Activated naive CD8-positive, alpha-beta T cell treated with anti-CD3 and anti-CD28 coated beads for 36 hours (primary cell): ENCODE measurements at places on chromosomes 12 and 14.

- DNase-seq, result no peak
These were observed 74.2 kb upstream of the SCAF11 start for GRCh38 chr12:46064548-46064947.

DNA sequence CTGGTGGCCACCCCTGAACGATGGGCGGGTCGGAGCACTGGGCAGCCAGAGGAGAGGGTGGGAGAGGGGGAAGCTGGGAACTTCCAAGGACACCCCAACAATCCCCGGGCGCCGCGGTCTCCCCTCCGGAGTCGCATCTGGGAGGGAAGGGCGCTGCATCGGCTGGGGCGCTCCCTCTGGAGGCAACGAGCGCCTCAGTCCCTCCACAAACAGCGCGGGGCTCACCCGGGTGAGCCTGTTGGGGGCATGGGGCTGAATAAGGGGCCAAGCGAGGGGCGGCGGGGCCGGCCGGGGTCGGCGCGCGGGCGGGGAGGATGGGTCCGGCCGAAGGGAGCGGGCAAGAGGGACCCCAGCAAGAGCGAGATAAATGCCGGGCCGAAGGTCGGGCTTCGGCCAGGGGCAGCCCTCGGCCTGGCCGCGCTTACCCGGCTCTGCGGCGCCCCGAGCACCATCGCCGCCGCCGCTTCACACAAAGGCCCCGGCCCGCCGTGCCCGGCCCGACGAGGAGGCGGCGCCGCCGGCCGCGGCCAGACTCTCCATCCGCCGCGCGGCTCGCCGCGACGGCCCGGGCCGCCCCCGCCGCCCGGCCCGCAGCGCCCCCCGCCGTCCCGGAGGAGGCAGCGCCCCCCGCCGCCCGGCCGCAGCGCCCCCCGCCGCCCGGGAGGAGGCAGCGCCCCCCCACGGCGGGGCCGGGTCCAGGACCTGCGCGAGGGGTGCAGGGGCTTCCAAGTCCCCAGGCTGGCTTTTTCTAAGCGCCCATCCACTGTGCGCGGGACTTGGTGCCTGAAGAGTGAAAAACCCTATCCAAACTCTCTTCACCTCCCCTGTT lies at the start of gene ZBTB39:
Gene ZBTB39, minus strand, starts transcription at position 567 of the 829 bp plus-strand sequence. CDS start 1,629 bp downstream, outside the sequence.
- peak; percentile 83 for DNase-seq

DNA sequence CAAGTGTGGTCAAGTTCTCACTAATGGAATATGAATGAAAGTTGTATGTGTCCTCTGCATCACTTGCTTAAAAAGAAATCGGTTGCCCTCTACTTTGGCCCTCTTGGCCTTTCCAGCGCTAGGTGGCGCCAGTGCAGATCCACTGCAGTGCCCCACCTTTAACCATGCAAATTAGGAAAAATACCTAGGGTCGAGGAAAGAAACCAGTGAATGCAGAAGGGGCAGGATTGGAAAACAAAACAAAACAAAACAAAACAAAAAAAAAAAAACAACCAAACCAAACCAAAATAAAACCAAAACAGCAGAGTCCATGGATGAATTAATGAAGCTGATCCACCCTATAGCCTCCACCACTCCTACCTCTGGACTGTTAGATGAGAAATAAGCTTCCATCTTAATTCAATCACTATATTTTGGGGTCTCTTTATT lies 12.9 kb upstream of the NEMF start:
- DNase-seq, result peak; percentile 77

DNA sequence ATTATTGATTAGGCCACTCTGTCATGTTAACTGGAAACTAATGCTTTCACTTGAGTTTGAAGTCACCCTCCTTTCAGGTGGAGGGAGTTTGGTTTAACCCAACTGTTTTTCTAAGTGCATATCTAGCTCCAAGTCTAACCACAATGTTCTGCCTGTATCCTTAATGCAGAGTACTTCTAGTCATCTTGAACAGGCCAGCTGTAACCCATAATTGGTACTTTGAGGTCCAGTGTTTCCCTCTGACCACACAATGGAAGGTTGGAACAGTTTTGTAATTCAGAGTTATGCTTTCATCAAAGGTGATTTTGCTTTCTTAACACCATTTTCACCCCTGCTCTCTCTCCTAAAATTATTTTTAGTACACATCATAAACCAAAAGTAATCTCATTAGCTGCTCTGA lies 237.2 kb upstream of the DCN start:
- DNase-seq, result no peak

DNA sequence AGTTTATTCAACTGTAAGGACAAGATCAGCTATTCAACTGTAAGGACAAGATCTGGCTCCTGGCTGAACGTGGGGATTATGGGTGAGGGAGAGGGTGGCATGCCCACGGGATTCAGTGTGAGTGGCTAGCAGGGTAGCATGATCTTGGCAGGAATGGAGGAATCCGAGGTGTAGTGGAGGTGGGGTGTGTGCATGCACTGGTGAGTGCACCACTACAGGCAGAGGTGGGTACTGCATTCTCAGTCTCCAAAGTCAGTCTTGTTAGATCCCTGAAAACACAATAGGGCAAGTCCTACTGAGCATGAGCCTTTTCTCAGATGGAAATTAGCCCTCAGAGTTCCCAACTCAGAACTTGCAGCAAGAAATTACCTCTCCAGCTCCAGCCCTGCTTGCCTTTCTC lies 32.2 kb upstream of the DCD start:
- DNase-seq, result peak; percentile 18

DNA sequence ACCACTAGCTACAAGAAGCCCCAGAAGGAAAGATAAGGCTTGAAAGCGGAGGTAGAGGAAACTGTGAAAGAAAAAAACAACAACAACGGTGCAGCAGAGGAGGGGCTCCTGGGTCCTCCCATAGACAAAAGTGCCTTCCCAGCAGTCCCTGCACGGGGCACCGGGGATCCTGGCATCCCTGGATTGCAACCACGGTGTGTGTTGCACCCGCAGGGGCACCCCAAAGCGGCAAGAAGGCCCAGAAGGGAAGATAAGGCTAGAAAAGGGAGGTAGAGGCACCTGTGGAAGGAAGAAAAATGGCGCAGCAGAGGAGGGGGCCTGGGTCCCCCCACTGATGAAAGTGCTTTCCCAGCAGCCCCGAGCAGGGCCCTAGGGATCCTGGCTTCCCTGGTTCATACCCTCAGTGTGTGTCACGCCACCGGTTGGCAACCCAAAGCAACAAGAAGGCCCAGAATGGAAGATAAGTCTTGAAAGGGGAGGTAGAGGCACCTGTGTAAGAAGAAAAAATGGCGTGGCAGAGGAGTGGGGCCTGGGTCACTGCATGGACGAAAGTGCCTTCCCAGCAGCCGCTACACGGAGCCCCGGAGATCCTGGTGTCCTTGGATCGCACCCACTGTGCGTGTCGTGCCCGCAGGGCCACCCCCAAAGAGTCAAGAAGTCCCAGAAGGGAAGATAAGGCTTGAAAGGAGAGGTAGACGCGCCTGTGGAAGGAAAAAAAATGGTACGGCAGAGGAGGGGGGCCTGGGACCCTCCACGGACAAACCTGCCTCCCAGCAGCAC lies 281.0 kb downstream of the ALG10 start:
- no peak for DNase-seq

DNA sequence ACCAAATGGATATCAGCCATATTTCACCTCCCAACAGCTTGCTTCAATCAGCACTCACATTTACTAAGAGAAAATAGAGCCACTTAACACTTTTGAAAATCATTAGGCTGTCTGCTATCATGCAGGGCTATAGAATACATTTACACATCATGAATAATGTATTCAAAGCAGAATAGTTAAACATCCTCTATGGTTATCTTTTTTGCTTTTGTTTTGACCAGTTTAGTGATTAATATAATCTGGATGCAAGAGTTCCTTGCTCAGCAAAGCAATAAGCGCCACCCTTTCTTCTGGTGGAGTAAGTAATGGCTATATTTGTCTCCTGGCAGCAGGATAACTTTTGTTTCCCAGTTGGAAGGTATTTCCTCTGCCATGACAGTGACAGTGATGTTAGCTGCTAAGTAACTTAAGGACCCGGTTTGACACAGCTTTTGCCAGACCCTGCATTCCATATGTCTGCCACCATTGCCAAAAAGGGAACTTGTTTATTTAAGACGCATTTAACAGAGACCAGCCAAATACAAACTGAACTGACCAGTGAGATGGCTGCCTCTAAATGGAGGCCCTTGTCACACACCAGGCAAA lies 70.3 kb upstream of the NR2C1 start:
- no peak for DNase-seq

DNA sequence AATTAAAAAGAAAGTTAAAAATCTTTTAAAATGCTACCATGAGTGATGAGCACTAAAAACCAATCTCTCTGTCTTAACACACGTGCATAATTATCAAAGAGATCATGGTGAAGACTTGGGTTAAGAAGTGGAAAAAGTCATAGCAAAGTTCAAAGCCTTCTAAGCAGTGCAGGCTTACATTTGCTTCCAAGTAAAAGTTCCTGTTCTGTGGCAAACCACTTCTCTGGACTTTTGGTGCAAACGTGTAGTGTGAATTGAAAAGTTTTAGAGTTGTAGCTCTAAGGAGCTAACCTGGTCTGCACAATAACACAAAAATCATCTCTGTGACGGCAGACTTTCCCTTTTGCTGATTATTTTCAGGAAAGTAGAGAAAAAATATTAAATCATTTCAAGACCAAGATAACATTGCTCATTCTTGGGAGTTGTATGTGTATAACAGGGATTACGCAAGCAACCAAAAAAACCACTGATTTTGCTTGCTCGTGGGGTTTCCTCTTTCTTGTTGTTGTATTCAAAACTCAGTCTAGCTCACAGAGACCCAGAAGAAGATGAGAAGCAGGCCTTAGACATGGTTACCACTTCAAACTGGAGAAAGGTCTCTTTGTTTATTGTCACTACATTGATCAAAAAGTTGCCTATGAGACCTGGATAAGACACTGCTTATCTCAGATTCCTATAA lies 2.3 kb upstream of the GLIPR1 start:
- peak; percentile 23 for DNase-seq

DNA sequence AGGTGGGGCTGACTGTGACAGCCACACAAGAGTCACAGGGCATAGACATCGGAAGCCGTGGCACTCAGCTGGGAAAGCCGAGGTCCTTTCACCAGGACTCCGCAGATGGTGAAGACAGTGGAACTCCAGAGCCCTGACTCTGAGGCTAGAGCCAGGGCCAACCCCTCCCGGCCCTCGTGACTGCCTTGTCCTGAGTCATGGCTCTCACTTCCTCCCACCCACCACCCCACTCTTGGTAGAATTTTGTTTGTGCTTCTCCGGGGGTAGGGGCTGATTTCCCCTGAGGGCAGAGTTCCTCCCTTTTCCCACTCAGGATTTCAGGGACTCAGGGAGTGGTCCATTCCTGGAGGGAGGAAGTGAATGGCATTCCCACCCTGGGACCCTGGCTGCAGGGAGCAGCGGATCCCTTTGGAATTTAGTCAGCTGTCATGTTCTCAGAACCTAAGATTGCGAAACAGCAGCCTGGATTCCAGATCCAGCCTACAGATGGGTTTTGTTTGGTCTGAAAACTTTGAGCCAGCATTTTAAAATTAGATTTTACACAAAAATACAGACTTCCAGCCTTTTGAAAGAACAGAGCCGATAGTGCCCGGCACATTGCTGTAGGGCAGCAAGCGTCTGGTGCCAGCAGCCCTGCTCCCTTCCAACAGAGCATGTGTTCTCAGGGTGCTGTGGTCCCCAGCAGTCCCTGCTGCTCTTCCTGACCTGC lies 50.7 kb downstream of the TPCN1 start:
- DNase-seq, result no peak
